Hair follicular keratinocyte (primary cell): ENCODE measurements at places on chromosomes 1 and 21. TPM values are rescaled to one million over a fixed set of nuclear protein-coding genes. Genes with fewer than 3 reads are reported as not detected.

ATG4C gene
- 7.3 TPM in 2 replicates for total RNA-seq

CTNNBIP1 gene
- 80.1 and 86.2 TPM in 2 replicates for total RNA-seq

LRRC38 gene
- total RNA-seq, result not detected in 2 replicates

LAMB3 gene
- 964 and 3,200 TPM in 2 replicates for total RNA-seq

RPE65 gene
- not detected in 2 replicates for total RNA-seq

SYCP1 gene
- under 0.01 TPM in 1 of 2 replicates, not detected in the other for total RNA-seq

OR2T11 gene
- not detected in 2 replicates for total RNA-seq

TDRD5 gene
- total RNA-seq, result not detected in 2 replicates

TMEM53 gene
- 3.7 and 10.2 TPM in 2 replicates for total RNA-seq

SELE gene
- total RNA-seq, result not detected in 2 replicates

MRPS14 gene
- 16.9 and 20.1 TPM in 2 replicates for total RNA-seq

CXADR gene
- 10.1 and 11.7 TPM in 2 replicates for total RNA-seq

HTR1D gene
- total RNA-seq, result 0.27 TPM in 1 of 2 replicates, not detected in the other

ODF2L gene
- 14.5 and 16.0 TPM in 2 replicates for total RNA-seq

AKNAD1 gene
- 0.15 TPM in 1 of 2 replicates, not detected in the other for total RNA-seq

PAPPA2 gene
- total RNA-seq, result 0.46 and 1.5 TPM in 2 replicates

CFAP107 gene
- total RNA-seq, result not detected in 2 replicates

OR2T2 gene
- total RNA-seq, result not detected in 2 replicates

FGGY gene
- 6.0 and 11.5 TPM in 2 replicates for total RNA-seq

ITGB2 gene
- 1.6 and 3.5 TPM in 2 replicates for total RNA-seq

GBP4 gene
- total RNA-seq, result under 0.01 and 0.04 TPM in 2 replicates

FCGR2B gene
- total RNA-seq, result not detected in 2 replicates

ATP1A4 gene
- not detected in 2 replicates for total RNA-seq

SPATA21 gene
- not detected in 2 replicates for total RNA-seq

ASPM gene
- total RNA-seq, result 9.4 and 27.5 TPM in 2 replicates

FHAD1 gene
- 0.11 TPM in 1 of 2 replicates, not detected in the other for total RNA-seq

NBPF11 gene
- total RNA-seq, result 1.6 and 3.4 TPM in 2 replicates

PEX11B gene
- total RNA-seq, result 24.5 and 25.3 TPM in 2 replicates

SLC45A3 gene
- 3.0 and 6.3 TPM in 2 replicates for total RNA-seq

FNDC10 gene
- 3.5 and 4.7 TPM in 2 replicates for total RNA-seq

RGS21 gene
- not detected in 2 replicates for total RNA-seq

FUCA1 gene
- 5.5 and 8.9 TPM in 2 replicates for total RNA-seq

GPN2 gene
- 6.6 and 8.8 TPM in 2 replicates for total RNA-seq

ADCY10 gene
- total RNA-seq, result 0.15 and 0.86 TPM in 2 replicates

FBXO2 gene
- 28.9 and 61.7 TPM in 2 replicates for total RNA-seq

UBE2U gene
- total RNA-seq, result not detected in 2 replicates
